ENCODE measurements at places on chromosomes 4 and X.

GRCh38 chr4:186068581-186069348 lies at the start of gene TLR3:
TLR3 (plus strand) TSS chr4:186069156; CDS start chr4:186076620, 7,464 bp downstream.
- H3K4me3 ChIP-seq, result peak within 1 kb of the TSS; percentile 32
- no peaks in the 10 kb centered on the region for H3K27me3 ChIP-seq
- H3K4me1 ChIP-seq, result peaks cover 4% of the 10 kb centered on the region
- H3K27ac ChIP-seq, result peak within 1 kb of the TSS; percentile 40
- no peaks in the 10 kb centered on the region for H3K36me3 ChIP-seq

GRCh38 chr4:94957030-94957429 lies 199.3 kb downstream of the BMPR1B start:
- no peak for DNase-seq
- no peak overlapping the region for H3K4me3 ChIP-seq
- no peaks in the 10 kb centered on the region for H3K27me3 ChIP-seq
- H3K4me1 ChIP-seq, result peaks cover 6% of the 10 kb centered on the region

GRCh38 chrX:125170459-125170858 lies 149.2 kb upstream of the TEX13C start:
- no peaks in the 10 kb centered on the region for H3K4me1 ChIP-seq
- no peaks in the 10 kb centered on the region for H3K27me3 ChIP-seq
- H3K27ac ChIP-seq, result no peak overlapping the region
- H3K4me3 ChIP-seq, result no peak overlapping the region

- H3K27me3 ChIP-seq, result peaks cover 2% of the 10 kb centered on the region
- H3K4me3 ChIP-seq, result no peak overlapping the region
- H3K27ac ChIP-seq, result no peak overlapping the region
- no peaks in the 10 kb centered on the region for H3K36me3 ChIP-seq
- DNase-seq, result no peak
- H3K4me1 ChIP-seq, result no peaks in the 10 kb centered on the region
Observed at GRCh38 chr4:80173401-80173800, 23.9 kb upstream of the PRDM8 start.

GRCh38 chrX:17020851-17021821 lies 74.7 kb downstream of the REPS2 start:
- H3K4me1 ChIP-seq, result peaks cover 3% of the 10 kb centered on the region
- no peak overlapping the region for H3K4me3 ChIP-seq
- H3K27ac ChIP-seq, result no peak overlapping the region

DNA sequence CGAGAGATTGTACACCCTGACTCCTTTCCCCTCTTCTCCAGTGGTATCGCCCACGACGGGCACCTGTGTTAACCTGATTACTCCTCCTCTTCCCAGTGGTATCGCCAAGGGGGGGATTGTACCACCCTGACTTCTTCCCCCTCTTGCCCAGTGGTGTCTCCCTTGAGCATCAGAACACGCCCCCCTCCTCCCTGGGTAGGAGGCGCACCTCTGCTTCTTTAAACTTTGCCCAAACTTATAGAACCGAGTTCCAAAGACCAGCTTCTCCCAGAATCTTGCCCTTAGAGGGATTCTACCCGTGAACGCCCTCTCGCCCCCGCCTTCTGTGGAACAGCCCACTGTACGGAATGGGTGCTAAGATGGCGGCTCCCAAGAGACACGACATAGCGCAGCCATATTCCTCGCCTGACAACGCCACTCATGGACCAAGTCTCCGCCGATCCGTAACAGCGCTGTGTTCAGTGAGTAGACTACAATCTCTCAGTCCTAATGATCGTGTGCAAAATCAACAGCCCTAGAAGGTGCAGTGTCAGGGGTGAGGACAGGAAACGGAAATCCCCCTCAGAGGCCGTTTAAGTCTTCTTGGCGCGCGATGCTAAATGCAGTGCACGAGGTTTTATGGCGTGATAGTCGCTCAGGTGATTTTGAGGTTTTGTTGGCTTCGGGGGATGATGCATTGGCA lies 4.2 kb upstream of the ZNF157 start:
- H3K36me3 ChIP-seq, result no peaks in the 10 kb centered on the region
- peak overlapping the region; percentile 32 for H3K4me3 ChIP-seq
- H3K4me1 ChIP-seq, result no peaks in the 10 kb centered on the region
- peak overlapping the region; percentile 54 for H3K27ac ChIP-seq

- H3K4me1 ChIP-seq, result no peaks in the 10 kb centered on the region
- no peak overlapping the region for H3K27ac ChIP-seq
- H3K27me3 ChIP-seq, result no peaks in the 10 kb centered on the region
Observed at GRCh38 chr4:85901500-85901899, 426.6 kb downstream of the ARHGAP24 start.

Measured in hepatocyte (in vitro differentiated cells).